ENCODE measurements at places on chromosomes 7 and 10. TPM values are rescaled to one million over a fixed set of nuclear protein-coding genes. Genes with fewer than 3 reads are reported as not detected.

AKR1C8 gene
- polyA plus RNA-seq, result not detected

GFRA1 gene
- polyA plus RNA-seq, result not detected

SLC26A5 gene
- not detected for polyA plus RNA-seq

ZNF107 gene
- polyA plus RNA-seq, result 15.3 TPM

LRIT1 gene
- not detected for polyA plus RNA-seq

SPDYE9 gene
- 0.19 TPM for polyA plus RNA-seq

ABCF2 gene
- 34.2 TPM for polyA plus RNA-seq

SH2D4B gene
- polyA plus RNA-seq, result not detected

AGR2 gene
- not detected for polyA plus RNA-seq

NUPR2 gene
- not detected for polyA plus RNA-seq

PSD gene
- polyA plus RNA-seq, result 2.8 TPM

PRSS1 gene
- polyA plus RNA-seq, result not detected

HOGA1 gene
- not detected for polyA plus RNA-seq

PHKG1 gene
- not detected for polyA plus RNA-seq

TRIM74 gene
- 0.66 TPM for polyA plus RNA-seq

AMPH gene
- not detected for polyA plus RNA-seq

CYP2C19 gene
- not detected for polyA plus RNA-seq

All from IgD-negative memory B cell (primary cell).